Ascending aorta (tissue), 2 donors: ENCODE measurements at places on chromosomes 1 and 21.

DNA sequence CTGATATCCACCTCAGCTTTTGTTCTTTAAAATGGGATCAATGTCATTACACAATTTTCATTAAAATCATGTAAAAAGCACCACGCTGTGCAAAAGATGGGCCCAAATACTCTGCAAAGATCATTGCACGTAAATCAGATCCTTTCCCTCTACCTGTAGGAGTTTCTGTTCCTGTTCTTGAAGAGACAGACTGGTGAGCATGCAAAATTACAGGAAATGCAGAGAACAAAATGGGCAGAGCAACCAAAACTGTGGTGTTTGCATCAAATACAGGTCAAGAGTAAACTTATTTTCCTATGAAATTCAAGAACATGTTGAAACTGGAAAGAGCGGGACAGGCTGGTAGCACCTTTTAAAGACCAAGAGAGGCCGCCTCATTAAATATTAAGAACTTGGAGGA lies 294.9 kb upstream of the ADGRL2 start:
- no peak for DNase-seq

DNA sequence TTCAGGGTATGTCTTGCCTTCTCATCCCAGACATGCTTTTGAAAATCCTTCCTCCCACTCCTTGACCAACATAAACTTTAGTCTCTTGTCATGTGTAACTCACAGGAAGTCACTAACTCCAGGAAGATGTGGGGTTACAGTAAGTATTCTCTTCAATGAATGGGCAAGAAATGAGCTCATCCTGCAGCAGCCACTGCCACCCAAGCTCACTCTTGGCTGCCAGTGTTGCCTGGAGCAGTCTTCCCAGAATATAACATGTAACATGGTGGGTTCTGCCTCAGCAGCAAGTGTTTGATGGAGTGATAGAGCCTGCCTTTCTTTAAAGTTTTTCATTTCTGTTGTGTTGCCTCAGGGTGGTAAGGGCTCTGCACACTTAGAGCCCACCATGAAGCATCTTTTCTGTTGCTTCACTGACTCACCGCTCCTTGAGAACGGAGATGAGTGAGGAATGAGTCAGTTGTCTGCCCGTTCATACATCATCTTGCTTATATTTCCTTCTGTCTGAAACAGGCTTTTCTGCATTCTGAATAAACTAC lies 187.0 kb downstream of the TPR start:
- DNase-seq: no peak

GRCh38 chr1:51686450-51686849 lies 69.6 kb downstream of the OSBPL9 start:
- DNase-seq: no peak

DNA sequence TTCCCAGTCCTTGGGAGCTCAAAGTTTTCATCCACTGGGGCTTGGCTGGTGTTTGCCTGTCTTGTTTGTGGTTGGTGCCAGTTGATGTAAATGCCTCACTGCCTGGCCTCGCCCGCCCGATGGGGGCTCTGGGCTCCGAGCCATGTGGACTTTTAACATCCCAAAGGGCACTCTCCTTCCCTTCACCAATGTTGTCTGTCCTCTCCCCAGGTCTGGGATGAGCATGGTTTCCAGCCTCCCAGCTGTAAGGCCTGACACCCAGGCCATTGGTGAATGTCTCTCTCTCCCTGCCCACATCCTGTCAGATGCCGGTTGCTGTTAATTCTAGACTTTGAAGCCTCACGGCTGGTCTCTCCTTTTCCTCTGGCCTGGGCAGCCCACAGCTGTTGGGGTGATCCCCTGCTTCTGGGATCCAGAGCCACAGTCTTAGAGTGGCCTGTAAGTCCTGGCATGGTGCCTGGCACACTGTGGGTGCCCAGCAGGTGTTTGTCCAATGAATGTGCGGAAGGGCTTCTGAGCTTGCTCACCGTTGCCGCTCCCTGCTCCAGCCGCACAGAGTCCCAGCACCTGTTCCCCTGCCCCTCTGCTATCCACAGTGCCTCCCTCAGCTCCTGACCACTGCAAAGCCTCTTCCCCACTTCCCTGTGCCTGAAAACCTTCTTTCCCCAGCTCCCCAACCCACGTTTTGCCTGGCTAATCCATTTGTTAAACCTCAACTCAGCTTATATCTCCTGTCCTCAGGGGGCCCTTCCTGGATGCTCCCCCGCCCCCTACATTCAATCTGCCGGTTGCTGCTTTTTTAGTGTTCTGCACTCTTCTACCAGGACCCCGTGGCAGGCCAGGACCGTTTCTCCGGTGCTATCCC lies 3.3 kb upstream of the C1orf174 start:
- DNase-seq: no peak

DNA sequence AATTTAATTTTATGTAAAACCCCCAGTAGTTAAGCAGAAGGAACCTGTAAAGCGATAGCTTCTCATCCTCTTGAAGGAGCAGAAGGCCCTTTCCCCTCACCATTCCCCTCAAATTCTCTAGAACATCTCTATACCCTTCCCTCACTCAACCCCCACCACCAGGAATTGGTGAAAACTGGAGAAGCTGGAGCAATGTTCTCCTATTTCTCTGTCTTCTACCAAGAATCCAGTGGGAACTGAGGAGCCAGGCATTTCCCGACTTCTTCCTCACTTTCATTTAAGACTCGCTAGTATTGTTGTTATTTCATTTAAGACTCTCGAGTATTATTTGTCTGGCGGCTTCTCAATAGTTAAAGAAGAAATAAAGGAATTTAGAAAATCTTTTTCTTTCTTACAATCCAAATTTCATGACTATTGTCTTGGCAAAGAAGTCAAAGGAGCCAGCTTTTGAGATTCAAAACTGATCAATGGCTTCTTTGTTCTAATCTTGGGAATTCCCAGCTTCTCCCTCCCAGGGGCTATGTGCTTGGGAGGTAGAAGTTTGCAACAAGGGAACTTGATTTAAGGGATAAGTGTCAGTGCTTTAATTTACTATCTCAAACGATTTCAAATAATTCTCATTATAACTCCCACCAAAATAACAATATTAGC lies 253.3 kb upstream of the ADGRL2 start:
- DNase-seq: no peak

DNA sequence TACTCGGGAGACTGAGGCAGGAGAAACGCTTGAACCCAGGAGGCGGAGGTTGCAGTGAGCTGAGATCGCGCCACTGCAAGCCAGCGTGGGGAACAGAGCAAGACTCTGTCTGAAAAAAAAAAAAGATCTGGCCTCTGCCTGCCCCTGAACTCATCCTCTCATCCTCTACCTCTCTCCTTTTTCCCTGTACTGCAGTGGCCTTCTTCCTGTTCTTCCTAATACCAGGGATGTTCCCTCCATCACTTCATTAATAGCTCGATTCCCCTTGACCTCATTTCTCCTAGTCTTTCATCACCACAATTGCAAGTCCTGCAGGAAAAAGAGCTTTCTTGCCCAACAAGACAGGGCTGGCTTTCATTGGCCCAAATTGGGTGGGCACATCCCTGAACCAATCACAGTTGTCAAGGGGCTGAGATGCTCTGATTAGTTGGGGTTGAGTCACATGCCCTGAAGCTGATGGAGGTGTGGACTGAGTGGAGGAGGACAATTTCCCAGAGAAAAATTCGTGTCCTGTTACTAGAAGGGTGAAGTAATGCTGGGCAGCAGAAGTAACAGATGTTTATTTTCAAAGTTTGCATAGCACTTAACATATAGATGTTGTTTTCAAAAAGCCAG lies 86.8 kb upstream of the PUM1 start:
- no peak for DNase-seq

DNA sequence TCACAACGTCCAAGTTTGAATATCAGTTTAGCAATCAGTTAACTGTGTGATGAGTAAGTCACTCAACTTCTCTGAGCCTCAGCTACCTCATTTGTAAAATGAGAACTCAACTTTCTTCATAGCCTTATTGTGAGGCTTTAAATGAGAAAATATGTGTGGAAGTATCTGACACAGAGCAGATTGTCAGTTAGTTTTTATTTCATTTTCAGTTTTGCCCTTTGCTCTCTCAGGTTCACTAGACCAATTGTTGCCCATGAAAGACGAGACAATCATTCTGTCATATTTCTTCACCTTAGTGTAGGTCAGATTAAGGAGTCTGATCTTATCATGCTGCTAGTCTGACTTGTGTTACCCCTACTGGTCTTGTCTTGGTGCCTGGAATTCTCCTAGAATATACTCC lies 232.8 kb upstream of the PTBP2 start:
- DNase-seq: no peak

GRCh38 chr1:3730543-3731247 lies 21.6 kb upstream of the CCDC27 start:
- no peak for DNase-seq

GRCh38 chr1:163056831-163057230 lies 12.3 kb upstream of the RGS4 start:
- DNase-seq: no peak

- DNase-seq: no peak
These were observed 138.7 kb downstream of the GALNT2 start for GRCh38 chr1:230205719-230206198.

- DNase-seq: no peak
These were observed 40.2 kb downstream of the GFI1 start for GRCh38 chr1:92446546-92446945.

DNA sequence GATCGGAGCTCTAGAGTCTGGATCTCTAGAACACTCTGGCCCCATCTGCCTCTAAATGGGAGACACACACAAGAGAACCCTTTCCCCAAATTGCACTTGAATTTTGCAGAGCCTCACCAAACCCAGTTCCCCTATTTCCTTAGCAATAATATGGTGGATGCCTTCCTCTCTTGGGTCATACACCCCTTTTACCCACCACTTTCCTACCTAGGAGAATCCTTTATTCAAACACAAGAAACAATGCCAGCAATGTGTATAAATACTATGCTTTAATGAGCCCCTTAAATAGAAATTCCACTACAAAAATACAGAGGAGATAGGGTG lies 760 bp upstream of the SF3B4 start:
- no peak for DNase-seq

DNA sequence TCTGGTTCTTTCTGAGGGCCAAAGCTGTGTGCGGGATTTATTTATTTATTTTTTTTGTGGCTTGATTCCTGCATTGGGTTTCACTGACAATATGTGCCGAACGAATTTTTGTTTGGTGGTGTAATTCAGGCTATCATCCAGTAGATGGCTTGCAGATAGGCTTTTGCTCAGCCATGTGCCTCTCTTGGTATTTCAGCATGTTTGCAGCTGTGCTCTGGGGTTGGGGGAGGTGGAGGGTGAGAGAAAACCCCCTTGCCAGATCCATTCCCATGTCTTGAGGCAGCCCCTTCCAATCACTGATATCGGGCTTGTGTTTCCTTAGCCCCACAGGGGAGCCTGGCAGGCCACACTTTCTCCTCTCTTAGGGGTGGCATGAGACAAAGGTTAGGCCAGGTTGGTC lies 302.4 kb downstream of the PTGER3 start:
- no peak for DNase-seq

DNA sequence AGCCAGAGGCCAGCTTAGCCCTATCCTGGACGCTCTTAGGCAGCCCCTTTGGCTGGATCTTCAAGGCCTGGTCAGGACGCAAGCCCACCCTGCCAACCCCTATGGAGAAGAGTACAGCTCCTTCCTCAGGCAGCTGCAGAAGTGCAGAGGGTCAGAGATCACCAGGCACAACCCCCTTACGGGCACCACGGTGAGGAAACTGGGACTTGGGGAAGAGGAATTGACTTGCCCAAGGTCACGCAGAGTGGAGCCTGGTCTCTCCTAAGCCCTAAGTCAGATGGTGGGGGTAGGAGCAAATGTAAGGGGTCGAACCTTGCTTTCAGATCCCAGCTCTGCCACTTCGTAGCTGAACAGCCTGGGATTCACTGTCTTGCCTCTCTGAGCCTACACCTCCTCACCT lies 3.7 kb downstream of the E2F2 start:
- DNase-seq: no peak

- DNase-seq: no peak
These were observed 37.4 kb upstream of the C1orf198 start for GRCh38 chr1:230905733-230906132.

GRCh38 chr1:181746224-181746623 lies 262.9 kb downstream of the CACNA1E start:
- no peak for DNase-seq

GRCh38 chr1:51253691-51254090 lies 17.6 kb downstream of the RNF11 start:
- no peak for DNase-seq

GRCh38 chr1:36705629-36706028 lies 222.9 kb upstream of the CSF3R start:
- DNase-seq: no peak

DNA sequence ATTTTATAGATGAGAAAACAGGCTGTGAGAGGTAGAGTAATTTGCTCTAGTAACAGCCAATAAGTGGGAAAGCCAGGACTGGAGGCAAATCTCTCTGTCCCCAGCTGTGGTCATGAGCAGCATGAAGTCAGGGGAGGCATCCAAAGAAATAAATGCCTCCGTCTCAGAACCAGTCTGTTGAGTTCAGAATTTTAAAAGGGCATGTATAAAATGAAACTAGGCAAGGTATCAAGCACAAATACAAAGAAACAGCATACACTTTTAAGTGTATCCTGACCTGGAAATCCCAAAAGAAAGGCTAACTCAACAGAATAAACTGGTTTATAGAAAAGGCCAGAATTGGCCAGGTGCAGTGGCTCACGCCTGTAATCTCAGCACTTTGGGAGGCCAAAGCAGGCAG lies 120.0 kb upstream of the B3GALT2 start:
- no peak for DNase-seq

DNA sequence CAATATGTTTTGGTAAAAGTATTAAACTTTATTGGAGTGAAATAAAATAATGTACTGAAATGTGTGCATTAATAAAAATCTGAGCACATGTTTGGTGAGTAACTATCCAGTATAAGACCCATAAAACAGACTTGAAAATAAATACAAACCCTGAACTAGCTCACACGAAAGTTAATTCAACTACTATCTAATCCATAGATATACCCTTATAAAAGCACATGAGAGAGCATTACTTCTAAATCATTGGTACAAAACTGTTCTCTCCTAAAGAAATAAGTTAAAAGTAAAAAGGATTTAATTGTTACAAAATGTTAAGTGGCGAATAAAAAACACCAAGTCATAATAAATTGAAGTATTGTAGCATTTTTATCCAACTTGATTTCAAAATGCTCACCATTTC lies 295.6 kb downstream of the PTPRC start:
- no peak for DNase-seq

GRCh38 chr1:116722016-116722838 lies 32.0 kb upstream of the CD2 start:
- no peak for DNase-seq

DNA sequence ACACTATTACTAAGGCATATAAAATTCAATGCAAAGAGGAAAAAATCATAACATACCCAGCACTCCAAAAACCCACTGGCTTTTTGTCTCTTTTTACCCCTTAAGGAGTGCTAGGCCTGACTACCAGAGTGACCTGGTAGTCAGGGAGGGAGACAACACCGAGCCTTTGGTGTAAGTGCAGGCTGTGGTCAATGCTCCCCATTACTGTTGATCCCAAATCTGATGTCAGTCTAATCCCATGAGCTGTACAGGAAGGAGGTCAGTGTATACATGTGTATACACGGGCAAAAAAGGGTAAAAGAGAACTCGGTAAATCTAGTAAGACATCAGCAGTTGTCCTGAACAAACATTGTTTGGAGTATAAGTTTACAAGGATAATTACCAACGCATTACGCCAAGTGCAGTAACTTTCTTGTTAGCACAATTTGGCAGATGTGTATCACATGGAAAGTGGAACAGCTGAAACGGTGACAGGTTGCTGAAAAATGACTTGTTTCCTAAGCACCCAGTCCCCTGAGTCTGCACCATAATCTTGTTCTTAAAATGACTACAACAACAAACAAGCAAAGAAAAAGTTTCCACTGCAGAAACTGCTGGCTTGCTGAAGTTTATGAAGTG lies 217.9 kb downstream of the KCNH1 start:
- no peak for DNase-seq
